CD4-positive, alpha-beta memory T cell (primary cell): ENCODE measurements at places on chromosomes 6 and 20. TPM values are rescaled to one million over a fixed set of nuclear protein-coding genes. Genes with fewer than 3 reads are reported as not detected.
A peak's percentile ranks its signal among the peaks of the same experiment; 100 is the strongest.

DNA sequence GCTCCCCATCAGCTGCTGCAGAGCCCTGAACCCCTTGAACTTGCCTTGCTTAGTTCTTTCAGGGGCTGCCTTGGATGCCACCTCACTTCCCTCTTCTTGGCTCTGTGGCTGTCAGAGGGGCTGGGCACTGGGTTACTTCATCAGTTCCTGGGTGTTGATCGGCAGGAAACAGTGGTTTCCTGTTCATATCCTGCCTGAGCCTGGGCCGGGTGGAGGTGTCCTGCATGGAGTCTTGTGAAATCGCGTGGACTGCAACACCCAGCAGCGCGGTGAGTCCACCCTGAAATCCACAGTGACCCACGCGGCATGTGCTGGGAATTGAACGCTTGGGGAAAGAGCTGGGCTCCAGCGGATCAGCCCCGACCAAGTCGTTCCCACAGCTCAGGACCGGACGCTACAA lies 97.5 kb downstream of the CDH26 start:
- peak; percentile 68 for DNase-seq

The HLA-DPB1 gene
- 14.5 TPM for total RNA-seq

- DNase-seq: no peak
Measured at GRCh38 chr6:154367839-154368695, 11.5 kb upstream of the IPCEF1 start.

The RHAG gene
- not detected for total RNA-seq

The FAM210B gene
- total RNA-seq: 32.0 TPM

The SAYSD1 gene
- 22.4 TPM for total RNA-seq

DNA sequence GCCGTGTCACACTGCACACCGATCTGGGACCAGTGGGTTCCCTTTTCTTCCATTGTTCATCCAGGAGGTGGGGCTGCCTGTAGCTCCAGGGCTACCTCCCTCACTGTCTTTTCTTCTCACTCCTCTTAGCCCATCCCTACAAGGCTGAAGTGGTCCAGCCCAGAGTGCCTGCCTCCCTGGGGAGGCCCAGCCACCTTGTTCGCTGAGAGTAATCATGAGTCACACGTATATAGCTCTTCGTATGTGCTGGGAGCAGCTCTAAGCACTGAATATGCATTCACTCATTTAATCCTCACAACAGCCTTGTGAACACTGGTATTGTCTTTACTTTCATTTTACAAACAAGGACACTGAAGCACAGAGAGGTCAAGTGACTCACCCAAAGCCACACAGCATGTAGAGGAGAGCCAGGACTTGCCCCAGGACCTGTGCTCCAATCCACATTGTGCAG lies 14.7 kb upstream of the CCDC167 start:
- DNase-seq: no peak

- DNase-seq: no peak
Measured at GRCh38 chr6:45710304-45710821, 305.3 kb downstream of the CLIC5 start.

- DNase-seq: no peak
Measured at GRCh38 chr20:6038256-6038655, 15.6 kb downstream of the LRRN4 start.

DNA sequence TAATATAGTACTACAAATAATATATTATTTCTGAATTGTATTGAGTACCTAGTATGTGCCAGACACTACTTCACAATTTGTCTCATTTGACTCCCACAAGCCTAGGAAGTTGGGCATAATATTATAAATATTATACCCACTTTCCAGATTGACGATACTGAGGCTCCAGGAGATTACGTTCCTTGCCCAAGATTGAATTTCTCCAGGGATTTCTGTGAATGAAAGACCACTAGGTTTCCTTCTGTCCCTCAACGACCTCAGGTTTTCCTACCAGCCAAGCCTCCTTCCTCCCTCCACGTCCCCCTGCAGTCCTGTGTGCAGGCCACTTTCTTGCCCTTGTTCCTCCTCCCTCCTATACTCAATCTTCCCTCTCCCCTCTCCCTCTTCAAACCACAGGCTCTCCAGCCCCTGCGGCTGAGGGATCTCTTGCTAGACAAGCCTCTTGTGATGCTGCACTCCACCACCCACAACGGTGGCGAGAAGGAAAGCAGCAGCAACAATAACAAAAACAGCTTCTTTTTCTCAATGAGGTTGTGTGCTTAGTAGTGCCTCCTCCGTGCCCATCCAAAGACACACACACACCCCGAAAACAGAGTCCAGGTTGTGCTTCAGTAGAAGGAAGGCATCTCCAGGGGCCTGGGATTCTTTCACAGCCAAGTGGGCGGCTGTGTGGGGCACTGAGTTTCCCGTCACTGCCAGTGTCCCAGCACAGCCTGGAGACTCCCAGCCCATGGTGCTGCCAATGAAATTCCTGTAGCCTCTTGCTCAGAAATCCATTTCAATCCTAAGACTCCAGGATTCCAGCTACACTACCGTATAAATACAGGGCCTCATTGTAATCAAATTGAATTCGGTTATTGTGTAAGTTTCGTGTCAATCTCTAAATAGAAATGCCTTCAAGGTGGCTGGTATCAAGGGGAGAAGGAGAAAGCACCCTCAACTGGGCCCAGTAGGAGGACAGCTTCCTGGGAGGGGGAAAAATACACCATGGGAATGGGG lies 94.4 kb downstream of the NCR2 start:
- DNase-seq: no peak

The DLL1 gene
- total RNA-seq: 1.7 TPM

- no peak for DNase-seq
Measured at GRCh38 chr6:146904596-146904995, 299.6 kb upstream of the STXBP5 start.

The VNN1 gene
- not detected for total RNA-seq

- DNase-seq: no peak
Measured at GRCh38 chr6:82072751-82073150, 174.8 kb downstream of the IBTK start.

DNA sequence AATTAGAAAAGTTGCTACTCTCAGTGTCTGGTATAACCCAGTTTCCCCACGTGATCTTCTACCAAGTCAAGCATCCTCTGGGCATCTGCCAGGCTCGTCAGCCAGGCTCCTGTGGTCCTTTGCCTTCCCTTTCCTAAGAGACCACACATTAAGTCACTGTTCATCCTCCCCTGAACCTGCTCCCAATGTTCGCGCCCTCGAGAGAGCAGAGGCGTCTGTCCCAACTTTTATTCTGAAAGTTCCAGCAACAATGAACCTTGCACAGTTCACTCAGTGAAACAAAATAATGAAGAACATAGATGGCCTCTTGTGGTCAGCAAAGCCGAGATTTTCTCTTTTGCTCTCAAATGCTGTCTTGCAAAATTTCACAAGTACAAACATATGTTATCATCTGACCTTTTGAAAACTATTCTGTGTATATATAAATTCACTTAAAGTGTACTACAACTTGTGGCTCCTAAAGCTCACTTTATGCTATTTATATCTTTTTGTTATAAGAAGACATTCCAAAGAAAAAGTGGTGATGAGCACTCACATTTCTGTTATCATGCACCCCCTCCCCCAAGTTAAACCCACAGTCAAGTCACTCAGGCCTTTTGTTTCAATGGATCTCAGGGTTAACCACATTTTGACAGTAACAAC lies 39.2 kb upstream of the NHSL1 start:
- DNase-seq: no peak

GRCh38 chr6:110609101-110609500 lies 132.7 kb upstream of the SLC22A16 start:
- DNase-seq: no peak

DNA sequence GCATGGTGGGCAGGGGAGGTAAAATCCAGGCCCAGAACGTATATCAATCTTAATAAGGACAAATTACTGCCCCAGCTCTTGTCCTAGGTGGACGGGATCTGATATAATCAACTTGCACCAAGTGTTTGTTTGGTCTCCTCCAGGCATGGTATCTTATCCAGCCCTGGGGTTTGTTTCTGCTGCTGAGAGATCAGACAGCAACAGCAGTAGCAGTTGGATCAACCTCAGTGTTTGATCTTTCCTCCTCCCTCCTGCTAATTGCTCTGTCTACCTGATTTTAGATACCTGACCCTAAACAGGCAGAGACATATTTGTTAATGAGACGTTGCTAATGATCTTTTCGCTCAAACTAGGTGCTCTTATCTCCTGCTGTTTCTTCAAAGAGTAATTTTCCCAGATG lies 100.4 kb upstream of the BACH2 start:
- DNase-seq: no peak

The WFDC12 gene
- total RNA-seq: not detected

The FAXC gene
- total RNA-seq: not detected

The ZFP64 gene
- total RNA-seq: 11.4 TPM

The RBPJL gene
- total RNA-seq: not detected

The GTSF1L gene
- not detected for total RNA-seq

DNA sequence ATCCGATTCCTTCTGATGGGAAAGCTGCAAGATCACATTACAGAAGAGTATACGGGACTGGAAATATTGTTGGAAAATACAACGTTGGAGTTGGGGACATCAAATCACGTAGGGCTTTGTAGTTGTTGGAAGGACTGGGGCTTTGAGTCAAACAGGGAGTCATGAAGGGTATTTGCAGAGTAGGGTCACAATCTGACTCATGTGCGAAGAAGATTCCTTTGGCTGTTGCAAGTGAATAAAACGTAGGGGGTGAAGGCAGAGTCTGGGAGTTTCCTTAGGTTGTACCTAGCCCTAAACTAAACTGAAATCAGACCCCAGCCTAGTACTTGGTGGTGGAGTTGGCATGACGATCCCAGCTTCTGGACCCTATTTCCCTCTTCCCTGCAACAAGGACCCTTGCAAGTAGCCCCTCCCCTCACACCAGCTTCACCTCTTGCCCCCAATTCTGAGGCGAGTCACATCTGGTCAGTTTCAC lies 32.3 kb downstream of the SNX5 start:
- DNase-seq: no peak

The CDKAL1 gene
- total RNA-seq: 22.3 TPM

DNA sequence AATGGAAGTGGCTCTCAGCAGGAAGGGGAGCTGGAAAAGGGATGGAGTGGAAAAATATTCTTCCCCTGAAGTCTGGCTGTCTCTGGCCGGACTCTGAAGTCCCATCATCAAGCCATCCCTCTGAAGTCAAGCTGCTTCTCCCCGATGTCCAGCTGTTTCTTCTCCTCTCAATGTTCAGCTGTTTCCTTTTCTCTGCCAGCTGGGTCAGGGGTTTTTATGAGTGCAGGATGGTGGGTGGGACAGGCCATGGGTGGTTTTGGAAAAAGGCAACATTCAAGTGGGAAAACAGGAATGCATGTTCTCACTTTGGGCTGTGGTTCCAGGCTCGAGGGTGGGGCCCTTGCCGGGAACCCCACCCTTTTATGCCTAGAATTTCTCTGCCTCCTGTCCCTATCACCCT lies 48.4 kb upstream of the FAM184A start:
- DNase-seq: no peak

DNA sequence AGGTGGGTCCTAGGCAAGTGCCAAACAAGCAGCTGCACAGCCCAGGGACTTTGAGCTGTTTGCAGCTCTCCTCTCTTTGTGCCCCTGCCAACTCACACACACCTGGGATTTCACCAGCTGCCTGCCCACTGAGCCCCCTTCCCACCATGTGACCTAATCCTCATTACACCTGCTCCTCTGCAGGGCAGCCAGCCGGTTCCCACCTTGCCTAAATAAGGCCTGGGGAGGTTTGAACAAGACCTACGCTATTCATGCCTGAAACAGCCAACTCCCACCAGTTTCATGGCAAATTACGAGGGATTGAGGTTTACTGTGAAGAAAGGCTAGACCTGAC lies 92.6 kb upstream of the SOX4 start:
- no peak for DNase-seq

DNA sequence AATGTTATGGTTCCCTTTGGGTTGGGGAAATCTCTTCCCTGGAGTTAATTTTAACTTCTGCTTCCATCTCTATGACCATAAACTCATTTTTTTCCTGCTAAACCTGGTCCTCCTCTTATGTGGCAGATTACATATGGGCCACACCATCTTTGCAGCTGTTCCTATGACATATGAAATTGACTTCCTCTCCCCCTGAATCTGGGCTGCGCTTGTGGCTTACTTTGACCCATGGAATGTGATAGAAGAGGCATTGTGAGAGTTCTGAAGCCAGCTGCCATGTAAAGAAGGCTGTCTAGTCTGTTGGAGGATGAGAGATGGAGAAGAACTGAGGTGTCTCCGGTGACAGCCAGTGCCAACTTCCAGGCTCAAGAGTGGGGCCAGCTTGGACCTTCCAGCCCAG lies 100.1 kb downstream of the CDC5L start:
- no peak for DNase-seq

GRCh38 chr6:117531346-117531745 lies 48.9 kb downstream of the DCBLD1 start:
- DNase-seq: no peak

The PHACTR3 gene
- not detected for total RNA-seq

DNA sequence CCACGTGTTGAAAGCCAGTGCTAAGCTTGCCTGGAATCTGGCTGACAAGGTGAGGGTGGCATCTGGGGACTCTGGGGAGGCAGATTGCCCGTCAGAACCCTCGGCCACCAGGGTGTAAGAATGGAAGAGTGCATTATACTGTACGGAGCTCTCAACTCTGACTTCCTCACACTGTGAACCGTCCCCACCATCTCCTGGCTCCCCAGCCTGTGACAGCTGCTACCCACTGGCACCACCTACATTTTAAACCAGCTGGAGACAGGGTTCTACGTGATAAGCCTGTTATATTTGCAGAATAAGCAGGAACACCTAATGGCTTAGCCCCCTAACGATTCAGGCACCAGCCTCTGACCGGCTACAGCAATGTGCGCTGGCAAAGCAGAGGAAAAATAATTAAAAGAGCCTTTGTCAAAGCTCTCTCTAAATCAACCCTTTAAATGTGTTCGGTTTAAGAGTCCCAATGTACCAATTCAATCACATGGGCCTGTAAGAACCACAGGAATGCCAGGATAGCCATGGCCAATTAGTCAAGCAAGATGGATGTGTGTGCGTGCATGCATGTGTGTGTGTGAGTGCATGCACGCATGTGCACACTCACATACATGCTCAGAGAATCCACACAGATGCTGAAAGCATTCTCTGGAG lies 89.1 kb upstream of the TAB2 start:
- no peak for DNase-seq

The HFE gene
- 4.2 TPM for total RNA-seq

- no peak for DNase-seq
Measured at GRCh38 chr6:105250533-105250932, 70.7 kb upstream of the POPDC3 start.

- peak; percentile 16 for DNase-seq
Measured at GRCh38 chr6:30238178-30238795, 25.1 kb upstream of the TRIM26 start.

- no peak for DNase-seq
Measured at GRCh38 chr6:43246301-43247113, 3.2 kb downstream of the TTBK1 start.

- DNase-seq: no peak
Measured at GRCh38 chr20:63542696-63543095, 4.9 kb downstream of the SRMS start.

The RWDD2A gene
- total RNA-seq: 5.2 TPM

- DNase-seq: no peak
Measured at GRCh38 chr6:10180138-10181074, 234.5 kb downstream of the TFAP2A start.

- no peak for DNase-seq
Measured at GRCh38 chr6:109251839-109252238, 130.4 kb downstream of the CD164 start.
